Activated CD4-positive, alpha-beta T cell treated with anti-CD3 and anti-CD28 coated beads, Interleukin-2, amount 50 U/mL, for 4 hours (primary cell): ENCODE measurements at places on chromosomes 16 and 17.

GRCh38 chr17:10666906-10667305, 9.8 kb upstream of the MYH3 start:
- no peak for DNase-seq

GRCh38 chr17:74859459-74860228, at the start of gene GRIN2C:
TSS of gene GRIN2C (minus strand) at chr17:74859885. CDS start at chr17:74855092, 4,793 bp downstream.
- no peak for DNase-seq

- DNase-seq, result peak; percentile 83
These were observed 25.5 kb upstream of the RFFL start for GRCh38 chr17:35088881-35089585.

GRCh38 chr17:39736319-39737165, 1.2 kb upstream of the GRB7 start:
- no peak for DNase-seq

DNA sequence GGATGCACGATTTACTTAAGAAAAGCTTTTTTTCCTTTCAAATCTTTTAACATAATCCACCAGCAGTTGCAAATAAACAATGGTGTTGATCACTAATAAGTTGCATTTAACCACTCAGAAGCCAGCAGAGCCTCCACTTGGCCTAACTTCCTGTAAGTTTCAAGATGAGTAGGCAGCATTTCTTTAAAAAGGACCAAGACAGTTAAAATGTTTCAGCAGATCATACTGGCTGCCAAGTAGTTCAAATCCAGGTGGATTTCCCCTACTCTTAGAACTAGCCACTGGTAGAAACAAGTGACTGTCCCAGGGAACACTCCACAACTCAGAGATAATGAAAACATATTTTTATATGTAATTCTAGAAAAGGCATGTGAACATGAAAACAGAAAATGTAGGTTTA, 17.0 kb upstream of the RFFL start:
- no peak for DNase-seq

- no peak for DNase-seq
These were observed 2.4 kb downstream of the MYH10 start for GRCh38 chr17:8628172-8628571.

- no peak for DNase-seq
These were observed 112.2 kb downstream of the CYB561 start for GRCh38 chr17:63333869-63334268.

DNA sequence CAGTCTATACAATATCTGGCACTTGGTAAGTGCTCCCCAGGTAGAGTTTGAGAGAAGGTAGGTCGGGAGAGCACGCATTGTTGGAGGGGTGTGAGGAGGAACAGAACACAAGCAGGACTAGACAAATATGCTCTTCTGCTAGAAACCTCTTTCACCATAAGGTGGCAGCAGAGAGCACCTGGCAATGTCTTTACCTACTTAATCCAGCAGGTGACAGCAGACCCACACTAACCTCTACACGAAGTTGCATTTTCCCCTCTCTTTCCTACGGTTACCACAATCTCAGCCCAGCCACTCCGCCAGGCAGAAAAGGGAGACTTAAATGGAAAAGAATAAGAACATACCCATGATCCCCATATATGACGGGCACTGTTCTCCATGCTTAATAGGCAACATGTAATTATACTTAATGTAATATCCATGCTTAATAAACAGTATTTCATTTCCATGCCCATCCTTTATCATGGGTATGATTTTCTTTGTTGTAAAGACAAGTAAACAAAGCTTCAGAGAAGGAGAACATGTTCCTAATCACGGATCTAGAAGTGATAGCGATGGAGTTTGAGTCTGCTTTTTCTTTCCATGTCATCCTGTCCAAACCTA, 55.1 kb upstream of the CCL2 start:
- DNase-seq, result peak; percentile 54

DNA sequence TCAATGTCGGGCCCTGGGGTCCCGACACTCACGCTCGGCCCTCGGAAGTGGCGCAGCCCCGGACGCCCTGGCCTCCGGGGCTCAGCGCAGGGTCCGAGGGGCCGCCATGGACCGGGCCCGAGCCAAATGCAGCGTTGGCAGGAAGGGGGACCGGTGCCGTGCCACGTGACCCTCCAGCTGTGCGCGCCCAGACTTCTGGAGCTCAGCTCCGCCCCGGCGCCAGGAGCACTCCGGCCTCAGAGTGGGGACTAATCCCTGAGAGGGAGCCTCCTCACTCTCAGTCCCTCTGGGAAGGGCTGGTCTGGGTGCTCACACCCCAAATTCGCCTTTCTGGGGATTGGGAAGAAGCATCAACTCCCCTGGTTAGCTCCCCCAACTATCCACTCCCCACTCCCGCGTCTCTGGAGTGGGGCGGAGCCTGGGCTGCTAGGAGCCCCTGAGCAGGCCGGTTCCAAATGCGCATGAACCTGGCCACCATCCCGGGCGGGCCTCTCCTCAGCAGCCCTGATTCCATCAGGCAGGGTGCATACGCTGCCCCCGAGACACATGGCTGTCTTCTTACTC, at the start of gene B3GNT9:
Gene B3GNT9, minus strand, starts transcription at position 166 of the 564 bp plus-strand sequence. CDS start 513 bp downstream, outside the sequence.
- no peak for DNase-seq

DNA sequence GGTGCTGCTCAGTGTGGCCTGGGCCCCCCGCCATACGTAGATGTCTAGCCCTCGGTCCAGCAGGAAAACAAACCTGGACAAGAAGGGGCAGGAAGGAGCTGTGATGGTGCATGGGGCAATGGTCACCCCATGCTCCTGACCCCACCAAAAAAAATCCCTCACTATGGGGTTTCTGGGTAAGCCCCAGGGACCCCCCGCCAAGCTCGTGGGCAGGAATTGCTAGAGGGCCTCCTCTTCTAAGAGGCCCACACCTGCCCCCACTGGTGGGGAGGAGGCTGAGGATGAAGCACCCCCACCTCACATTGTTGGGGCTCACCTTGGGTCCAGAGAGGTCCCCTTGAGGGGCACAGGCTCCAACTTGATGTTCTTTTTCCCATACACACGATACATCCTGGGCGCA, 9.7 kb downstream of the FLII start:
- no peak for DNase-seq

- no peak for DNase-seq
These were observed 4.6 kb downstream of the SLC12A4 start for GRCh38 chr16:67963662-67964321.

- no peak for DNase-seq
These were observed 409.8 kb downstream of the CDH11 start for GRCh38 chr16:64712026-64712425.

DNA sequence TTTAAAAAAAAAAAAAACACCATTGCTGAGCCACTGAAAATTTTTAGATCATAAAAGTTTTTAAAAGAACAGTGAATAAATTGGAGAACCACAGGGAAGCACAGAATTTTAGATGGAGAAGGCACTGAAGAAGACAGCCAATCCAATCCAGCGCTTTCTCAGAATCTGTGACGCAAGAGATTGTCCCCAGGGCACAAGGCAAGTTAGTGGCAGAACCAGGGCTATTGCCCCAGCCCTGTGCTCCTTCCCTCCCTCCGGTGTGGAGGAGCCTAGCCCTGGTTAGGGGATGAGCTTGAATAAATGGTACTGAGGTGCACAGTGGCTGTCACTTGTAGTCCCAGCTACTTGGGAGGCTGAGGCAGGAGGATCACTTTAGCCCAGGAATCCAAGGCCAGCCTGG, 108.3 kb downstream of the ZNF423 start:
- DNase-seq, result no peak

DNA sequence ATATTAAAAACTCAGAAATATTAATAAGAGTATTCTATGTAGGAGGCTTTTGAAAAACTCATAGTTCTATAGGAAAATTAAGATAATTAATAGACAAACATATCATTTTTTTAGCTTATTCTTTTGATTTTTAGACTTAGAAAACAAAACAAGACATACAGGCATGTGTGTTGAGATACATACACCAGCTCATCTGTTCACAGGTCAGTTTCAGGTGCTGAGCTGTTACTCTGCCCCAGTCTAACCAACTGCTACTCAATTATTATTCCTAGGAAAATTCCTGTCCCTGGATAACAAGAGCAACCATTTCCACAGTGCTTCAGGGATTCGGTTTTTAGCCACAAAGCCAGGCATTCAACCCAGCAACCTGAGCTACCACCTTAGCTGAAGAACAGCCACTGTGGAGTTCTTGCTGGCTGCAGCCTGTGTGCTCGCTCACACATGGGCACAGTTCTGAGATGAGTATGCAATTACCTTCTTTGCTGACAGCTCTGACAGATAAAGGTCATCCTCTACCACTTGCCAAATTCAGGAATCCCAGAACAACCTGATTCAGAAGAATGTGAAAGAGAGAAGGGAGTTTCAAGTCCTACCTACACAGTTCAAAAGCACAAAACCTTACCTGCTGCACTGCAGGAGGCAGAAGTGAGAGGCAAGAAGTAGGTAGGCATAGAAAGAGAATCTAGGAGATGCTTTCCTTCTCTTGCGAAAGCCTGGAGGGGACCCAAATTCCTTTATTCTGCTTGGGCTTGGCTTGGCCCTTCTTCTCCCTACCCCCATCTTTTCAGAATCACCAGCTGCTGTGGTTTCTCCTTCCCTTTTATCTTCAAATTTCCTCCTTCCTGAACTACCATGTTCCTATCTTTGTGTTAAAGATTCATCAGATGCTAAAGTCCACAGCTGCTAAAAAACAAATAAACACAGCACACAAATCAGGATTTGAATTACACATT, 62.7 kb downstream of the TEX2 start:
- no peak for DNase-seq

DNA sequence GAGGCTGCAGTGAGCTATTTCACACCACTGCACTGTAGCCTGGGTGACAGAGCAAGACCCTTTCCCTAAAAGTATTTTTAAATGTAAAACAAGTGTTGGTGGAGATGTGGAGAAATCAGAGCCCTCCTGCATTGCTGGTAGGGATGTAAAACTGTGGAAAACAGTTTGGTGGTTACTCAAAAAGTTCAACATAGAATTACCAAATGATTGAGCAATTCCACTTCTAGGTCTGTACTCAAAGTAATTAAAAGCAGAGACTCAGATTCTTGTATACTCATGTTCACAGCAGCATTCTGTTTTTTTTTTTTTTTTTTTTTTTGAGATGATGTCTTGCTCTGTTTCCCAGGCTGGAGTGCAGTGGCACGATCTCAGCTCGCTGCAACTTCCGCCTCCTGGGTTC, 141.8 kb downstream of the PITPNC1 start:
- no peak for DNase-seq

DNA sequence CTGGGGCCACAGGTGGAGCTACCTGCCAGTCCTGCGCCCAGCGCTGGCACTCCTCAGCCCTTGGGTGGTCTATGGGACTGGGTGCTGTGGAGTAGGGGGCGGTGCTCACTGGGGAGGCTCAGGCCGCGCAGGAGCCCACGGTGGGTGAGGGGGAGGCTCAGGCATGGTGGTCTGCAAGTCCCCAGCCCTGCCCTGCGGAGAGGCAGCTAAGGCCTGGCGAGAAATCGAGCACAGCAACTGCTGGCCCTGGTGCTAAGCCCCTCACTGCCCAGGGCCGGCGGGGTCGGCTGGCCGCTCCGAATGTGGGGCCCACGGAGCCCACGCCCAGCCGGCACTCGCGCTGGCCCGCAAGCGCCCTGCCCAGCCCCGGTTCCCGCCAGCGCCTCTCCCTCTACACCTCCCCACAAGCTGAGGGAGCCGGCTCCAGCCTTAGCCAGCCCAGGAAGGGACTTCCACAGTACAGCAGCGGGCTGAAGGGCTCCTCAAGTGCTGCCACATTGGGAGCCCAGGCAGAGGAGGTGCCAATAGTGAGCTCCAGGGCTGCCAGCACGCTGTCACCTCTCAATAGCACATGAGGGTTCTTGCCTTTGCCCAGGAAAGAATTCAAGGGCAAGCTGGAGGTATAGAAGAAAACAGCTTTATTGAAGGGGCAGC, 11.0 kb upstream of the EEF2KMT start:
- no peak for DNase-seq

GRCh38 chr17:45228763-45229539, 7.3 kb downstream of the FMNL1 start:
- DNase-seq, result peak; percentile 67

DNA sequence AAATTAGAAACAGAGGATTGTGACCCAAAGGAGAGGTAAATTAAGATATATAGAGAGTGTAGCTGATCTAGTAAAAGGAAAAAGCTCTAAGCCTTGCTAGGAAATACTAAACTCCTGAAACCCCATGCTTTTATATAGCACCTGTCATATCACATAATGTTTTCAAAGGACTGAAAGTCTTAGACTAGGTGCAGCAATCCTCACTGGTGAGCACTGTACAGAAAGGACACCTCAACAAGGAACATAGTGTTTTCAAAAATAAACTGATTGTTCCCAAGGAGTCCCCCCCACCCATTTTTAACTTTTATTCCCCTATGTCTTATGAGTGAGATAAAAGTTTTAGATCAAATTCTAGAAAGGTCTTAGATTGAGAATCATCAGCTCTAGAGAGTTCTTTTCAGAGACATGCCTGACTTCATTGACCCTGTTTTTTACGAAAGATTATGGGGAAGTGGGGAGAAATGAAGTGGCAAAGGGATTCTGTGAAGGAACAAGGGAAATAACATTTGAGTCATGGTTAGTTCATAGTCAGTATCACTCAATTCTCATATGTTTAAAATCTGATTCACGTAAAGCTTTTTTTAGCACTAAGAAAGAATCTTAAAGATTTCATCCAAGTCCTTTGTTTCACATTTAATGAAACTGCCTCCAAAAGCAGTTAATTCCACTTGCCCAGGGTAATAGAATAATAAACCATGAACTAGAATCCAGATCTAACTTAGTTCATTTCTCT, 166.4 kb downstream of the CYB561 start:
- DNase-seq, result no peak

GRCh38 chr16:8867216-8867931, 1.4 kb downstream of the CARHSP1 start:
- DNase-seq, result no peak

GRCh38 chr17:42233156-42233555, 38.9 kb upstream of the GHDC start:
- DNase-seq, result no peak

DNA sequence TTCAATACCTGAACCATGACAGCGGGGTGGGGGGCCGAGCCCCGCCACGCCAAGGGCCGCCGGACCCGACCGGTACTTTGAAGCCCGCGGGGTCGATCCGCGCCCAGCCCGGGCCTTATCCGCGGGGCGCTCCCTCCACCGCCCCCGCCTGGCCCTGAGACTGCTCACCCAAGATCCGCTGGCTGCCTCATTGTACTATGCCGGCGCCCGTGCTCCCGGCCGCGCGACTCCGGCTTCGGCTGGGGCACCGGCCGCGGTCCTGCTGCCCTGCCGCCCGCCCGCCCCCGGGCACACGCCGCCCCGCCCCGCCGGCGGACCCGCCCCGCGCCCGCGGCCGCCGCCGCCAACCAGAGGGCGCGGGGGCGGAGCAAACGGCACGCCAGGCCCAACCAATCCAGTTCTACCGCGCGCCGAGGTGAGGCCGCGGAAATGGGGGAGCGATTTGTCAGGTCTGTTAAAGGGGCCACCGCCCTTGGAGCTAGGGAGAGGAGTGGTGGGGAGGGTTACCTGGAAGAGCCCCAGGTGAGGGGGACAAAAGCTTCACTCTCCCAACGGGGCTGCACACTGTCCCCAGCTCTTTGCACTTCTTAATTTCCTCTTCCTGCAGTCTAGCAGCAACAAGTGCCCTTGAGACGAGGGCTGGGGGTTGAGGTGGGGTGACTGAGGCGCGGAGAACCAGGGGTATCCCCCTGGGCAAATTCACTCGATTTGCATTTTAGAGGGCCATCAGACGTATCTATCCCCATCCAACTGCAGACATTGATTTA, at the start of gene TEX2:
Gene TEX2, minus strand, starts transcription at position 261 of the 767 bp plus-strand sequence. CDS start 49,043 bp downstream, outside the sequence.
- peak; percentile 84 for DNase-seq

GRCh38 chr16:73216932-73217331, 169.0 kb upstream of the ZFHX3 start:
- DNase-seq, result no peak
